ENCODE measurements at places on chromosomes 6 and 20.

GRCh38 chr6:16999491-17000436 is 102.1 kb upstream of the STMND1 start:
- no peak for DNase-seq

DNA sequence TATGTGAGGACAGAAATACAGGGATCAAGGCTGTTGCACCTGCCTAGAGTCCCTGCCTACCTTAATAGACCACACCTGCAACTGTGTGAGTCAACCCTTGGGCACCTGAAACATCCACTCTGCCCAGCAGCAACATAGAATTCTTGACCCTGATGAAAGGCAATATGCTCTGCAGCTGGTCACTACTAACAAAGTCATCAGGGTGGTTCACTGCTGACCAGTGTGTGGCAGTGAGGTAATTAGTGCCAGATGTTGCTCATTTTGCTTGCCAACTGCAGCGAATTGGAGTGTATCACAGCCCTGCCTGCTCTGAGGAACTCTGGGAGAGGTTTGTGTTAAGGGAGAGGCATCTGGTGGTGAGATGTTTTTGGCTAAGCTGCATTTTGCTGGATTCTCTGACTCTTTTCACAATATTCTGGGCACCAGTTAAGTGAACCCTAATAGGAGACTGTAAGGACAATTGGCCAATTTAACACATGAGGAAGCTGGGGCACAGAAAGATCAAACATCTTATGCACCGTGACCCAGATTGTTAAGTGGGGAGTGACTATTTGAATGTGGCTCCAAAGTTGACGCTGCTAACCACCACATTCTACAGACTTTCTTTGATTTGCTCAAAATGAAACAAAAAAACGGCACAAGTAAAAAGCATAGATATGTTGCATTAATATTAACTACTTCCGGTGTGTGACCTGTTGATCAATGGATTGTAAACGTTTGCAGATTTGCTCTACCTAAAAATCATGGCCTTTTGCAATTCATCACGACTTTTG is 61.9 kb upstream of the OPRM1 start:
- no peak for DNase-seq

- DNase-seq: no peak
Measured at GRCh38 chr20:39019027-39019426, 56.9 kb downstream of the DHX35 start.

GRCh38 chr20:35739294-35740163 is 2.5 kb downstream of the RBM39 start:
- no peak for DNase-seq

DNA sequence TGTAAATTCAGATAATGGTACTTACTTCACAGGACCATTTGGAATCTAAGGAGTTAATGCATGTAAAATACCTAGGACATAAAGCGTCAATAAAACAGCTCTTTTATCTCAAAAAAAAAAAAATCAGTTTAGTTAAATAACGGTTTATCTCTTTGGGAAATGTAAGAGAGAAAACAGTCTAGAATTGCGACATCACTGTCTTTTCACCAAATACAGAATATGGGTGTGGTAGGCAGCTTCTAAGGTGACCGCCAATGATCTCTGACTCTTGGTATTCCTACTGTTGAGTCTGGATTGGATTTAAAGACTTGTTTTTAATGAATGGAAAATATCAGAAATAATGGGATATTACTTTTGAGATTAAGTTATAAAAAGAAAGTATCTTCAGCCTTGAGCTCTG is 111.5 kb downstream of the EYS start:
- no peak for DNase-seq

- no peak for DNase-seq
Measured at GRCh38 chr6:4032475-4032874, 46.5 kb downstream of the FAM217A start.

DNA sequence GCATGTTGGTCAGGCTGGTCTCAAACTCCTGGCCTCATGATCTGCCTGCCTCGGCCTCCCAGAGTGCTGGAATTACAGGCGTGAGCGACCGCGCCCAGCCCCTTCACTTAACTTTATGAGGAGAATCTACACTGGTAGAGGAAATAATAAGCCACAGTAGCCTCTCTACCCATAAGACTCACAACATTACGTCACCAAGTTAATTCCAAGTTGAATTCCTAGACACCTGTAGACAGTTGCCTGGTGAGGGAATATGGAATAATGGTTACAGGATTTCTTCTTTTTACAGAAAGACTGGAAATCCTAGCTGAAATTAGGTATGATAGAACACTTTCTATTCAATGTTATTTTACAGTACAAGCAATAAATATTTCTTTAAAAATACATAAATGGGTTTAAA is 854.5 kb upstream of the EYS start:
- DNase-seq: no peak

- DNase-seq: no peak
Measured at GRCh38 chr20:32456869-32457478, 98.8 kb downstream of the ASXL1 start.

DNA sequence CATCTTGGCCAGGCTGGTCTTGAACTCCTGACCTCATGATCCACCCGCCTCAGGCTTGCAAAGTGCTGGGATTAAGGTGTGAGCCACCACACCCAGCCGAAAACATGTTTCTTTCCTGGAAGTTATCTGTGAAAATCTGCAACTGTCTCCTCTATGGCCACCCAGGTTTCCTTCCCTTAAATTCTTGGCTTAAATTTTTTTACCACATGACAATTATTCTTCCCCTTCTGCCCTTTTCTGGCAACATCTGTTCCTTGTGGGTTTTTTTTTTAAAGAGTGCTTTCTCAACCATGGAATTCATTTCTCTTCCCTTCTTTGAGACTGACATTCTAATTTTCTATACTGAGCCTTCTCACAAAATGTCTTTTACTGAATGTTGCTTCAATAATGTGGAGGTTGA is 59.6 kb downstream of the DOK5 start:
- DNase-seq: no peak

DNA sequence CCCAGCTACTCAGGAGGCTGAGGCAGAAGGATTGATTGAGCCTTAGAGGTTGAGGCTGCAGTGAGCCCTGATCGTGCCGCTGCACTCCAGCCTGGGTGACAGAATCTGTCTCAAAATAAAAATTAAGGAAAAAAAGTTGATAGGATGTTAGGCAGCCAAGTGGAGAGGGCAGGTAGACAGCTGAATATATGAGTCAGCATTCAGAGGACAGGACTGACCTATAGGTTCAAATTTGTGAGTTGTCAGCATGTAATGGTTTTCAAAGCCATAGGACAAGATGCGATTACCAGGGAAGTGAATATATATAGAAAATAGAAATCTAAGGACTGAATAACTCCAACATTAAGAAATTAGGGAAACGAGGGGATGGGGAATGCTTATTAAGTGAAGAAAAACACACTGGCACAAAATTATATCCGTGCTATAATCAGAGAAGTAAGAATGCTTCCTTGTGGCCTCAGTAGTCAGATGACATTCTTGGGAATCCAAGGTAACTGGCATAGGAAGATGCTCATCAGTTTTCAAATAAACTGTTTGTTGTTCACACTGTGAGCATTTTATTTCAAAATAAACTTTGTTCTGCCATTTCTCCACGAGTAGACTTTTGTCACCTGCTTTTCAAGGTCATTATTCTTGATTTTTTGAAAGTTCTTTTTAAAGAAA is 64.0 kb upstream of the VSTM2L start:
- DNase-seq: no peak

- no peak for DNase-seq
Measured at GRCh38 chr6:14912226-14912625, 333.6 kb upstream of the JARID2 start.

DNA sequence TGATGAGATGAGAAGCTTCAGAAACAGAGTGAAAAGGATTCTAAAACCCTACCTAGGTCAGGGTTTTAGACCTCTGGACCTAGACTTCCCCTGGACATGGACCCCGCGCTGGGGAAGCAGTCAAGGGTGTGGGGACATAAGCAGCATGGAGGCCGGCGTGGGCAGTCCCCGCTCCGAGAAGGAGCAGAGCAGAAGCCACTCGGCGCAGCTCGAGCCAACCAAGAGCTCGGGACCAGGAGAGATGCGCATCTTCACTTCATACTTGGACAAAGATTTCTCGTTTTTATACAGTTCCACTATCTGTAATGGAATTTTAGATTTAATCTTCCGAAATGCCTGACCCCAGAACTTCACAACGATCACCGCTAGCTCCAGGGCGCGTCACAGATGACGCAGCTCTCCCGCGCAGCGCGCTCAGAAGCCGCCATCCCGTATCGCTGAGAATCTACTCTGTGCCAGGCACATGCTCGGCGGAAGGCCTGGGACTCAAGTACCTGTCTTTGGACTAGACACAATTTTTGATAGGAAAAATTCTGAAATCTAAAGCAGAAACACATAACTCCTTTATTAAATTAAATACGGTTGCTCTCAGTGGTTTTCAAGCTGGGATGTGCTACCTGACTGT is 60.3 kb downstream of the WDR27 start:
- no peak for DNase-seq

GRCh38 chr6:679282-679681 is 13.7 kb downstream of the EXOC2 start:
- no peak for DNase-seq

DNA sequence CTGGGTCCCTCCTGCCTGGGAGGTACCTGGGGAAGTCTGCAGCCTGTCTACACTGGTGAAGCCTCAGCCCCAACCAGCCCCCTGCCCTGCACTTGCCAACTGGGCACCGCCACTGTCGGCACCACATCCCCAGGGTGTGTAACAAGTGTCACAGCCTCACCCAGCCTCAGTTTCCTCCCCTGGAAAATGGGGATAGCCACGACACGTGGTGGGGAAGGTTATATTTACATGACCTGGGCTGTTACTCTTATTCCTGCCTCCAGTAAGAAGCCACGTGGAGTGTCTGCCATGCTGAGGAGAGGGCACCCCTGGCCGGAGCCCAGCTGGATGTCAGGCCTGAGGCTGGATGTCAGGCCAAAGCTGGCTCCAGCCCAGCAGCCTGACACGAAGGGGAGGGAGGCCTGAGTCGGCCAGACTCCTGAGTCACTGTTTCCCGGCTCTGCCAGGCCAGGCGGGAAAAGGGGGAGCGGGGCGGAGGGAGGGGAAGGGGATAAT is 44.9 kb downstream of the SNAI1 start:
- DNase-seq: no peak

DNA sequence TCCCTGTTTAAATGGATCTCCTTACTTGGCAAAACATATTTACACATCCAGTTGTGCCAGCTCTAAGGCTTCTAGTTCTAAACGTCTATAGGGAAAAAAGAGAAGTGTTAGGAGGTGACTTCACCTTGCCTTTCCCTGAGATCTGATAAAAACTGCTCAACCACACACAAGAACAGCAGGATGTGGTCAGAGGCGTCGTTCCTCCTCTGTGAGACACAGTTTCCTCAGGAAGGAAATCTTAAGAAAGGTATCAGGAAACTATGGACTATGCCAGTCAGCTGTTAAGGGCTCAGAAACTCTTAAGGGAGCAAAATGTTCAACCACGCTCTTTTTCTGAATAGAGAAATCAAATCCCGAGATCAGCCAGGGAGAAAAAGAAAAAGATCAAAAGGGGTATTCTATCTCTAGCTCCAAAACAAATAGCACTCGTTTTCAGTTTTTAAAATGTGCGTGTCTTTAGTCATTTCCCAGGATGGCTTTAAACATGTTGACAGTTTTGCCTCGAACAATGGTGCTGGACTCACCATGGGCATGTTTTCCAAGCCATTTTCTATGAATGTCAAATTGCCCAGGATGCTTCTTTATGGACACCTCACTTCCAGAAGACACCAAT is 154.5 kb downstream of the HACE1 start:
- no peak for DNase-seq

DNA sequence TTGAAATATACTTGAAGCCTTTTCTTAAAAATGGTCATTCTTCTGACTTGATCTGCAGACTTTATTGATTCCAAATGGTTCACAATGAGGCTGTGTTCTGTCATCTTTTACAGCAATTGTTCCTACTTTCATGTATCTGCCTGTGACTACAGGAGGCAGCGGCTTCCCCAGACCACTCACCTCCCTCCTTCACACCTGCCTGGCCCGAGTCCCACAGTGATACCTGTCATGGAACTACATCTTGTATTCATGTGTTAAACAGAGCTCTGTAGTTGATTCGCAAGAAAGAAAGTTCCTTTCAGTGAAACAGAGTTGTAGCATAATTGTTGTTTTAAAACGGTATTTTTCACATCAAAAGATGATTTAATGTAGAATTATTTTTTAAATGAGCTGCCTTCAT is 673.5 kb upstream of the AGPAT4 start:
- no peak for DNase-seq

GRCh38 chr6:16591396-16592222 is 169.7 kb downstream of the ATXN1 start:
- no peak for DNase-seq

- no peak for DNase-seq
Measured at GRCh38 chr6:70142034-70142433, 160.8 kb downstream of the COL9A1 start.

- no peak for DNase-seq
Measured at GRCh38 chr6:72031471-72031870, 145.1 kb downstream of the RIMS1 start.

DNA sequence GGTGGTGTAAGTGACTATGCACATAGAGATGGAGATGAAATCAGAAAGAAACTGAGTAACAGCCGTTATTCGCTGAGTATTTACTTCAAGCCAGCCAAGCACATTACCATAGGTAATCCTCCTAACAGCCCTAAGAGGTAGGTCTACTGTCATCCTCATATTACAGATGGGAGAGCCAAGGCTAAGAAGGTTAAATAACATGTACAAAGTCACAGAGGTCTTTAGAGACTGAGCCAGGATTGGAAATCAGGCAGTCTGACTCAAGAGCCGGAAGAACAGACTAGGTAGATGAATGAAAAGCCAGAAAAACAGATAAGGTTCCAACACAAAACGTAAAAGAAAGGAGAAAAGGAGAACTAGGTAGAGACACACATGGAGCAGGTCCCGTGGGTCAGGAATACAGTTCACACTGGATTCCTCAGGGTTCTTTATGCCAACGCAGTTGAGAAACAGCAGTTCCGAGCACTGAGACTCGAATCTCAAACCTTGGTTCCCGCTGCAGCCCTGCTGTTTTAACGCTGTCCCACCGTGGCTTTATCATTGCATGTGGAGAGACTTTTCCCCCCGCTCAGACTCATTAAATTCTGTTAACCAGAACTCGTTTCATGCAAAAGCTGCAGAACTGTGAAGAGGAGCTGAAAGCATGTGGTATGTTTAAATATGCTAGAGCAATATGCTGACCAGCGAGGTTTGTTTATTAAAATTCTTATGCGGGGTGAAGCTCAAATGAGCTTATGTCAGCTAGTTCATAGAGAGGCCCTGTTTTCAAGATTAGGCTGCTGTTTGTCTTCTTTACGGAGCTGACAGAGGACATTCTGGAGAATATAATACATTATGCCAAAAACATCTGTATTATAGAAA is 537.9 kb downstream of the CD83 start:
- no peak for DNase-seq
